NCI-H187 (cell line): ENCODE measurements at places on chromosomes 11 and 22.

- no peak for DNase-seq
Measured at GRCh38 chr11:111582163-111582562, 20.1 kb upstream of the SIK2 start.

DNA sequence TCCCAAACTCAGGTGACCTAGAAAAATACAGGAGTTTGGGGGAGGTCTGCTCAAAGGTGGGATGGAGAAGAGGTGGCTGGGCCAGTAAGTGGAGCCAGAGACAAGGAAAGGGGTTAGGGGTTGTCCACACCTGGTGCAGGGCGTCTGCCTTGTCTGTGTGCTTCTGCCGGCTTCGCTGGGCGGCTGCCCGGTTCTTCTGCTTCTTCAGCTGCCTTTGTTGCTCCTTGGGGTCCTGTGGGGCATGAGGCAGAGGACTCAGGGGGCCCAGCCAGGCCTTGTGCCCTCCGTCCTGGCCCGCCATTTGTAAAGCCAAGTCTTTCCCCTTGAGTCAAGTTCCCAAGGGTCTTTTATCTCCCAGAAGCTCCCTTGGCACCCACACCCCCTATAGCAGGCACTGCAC, 2.5 kb downstream of the BATF2 start:
- DNase-seq: no peak

- DNase-seq: no peak
Measured at GRCh38 chr11:103031834-103032233, 60.1 kb downstream of the DCUN1D5 start.

- DNase-seq: no peak
Measured at GRCh38 chr22:30073743-30074142, 6.5 kb upstream of the HORMAD2 start.

GRCh38 chr11:33256813-33257159, 395 bp upstream of the HIPK3 start:
- DNase-seq: no peak

GRCh38 chr11:1834062-1834610, 654 bp upstream of the SYT8 start:
- no peak for DNase-seq

DNA sequence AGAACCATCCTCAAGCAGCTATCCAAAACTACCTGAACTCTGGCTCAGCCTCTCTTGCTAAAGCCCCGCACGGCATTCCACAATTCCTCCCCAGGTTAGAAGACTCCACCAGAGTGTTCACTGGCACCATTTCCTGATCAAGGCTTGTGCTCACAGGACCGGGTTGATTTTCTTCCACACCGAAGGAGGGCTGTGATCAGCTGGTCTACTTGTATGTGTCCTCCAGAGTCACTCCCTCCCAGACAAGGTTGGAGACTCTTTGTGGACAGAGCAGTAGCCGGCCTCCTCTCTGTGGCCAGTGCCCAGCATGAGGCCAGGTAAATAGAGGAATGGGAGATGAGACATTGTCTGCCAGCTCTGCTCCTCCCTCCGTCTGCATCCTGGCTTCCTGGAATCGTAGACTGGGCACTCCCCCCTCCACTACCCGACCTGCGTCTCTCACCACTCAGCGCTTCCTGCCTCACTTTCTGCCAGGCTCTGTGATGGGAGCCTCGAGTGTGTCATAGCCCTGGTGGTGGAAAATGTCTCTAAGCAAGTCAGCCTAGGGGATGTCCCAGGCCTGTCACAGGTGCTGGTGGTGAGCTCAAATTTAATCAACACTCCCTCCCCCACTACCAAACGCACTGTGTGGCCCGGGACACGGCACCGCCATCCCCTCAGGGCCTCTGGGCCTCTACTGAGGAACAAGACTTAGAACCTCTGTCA, 12.5 kb upstream of the TMPRSS6 start:
- DNase-seq: no peak

DNA sequence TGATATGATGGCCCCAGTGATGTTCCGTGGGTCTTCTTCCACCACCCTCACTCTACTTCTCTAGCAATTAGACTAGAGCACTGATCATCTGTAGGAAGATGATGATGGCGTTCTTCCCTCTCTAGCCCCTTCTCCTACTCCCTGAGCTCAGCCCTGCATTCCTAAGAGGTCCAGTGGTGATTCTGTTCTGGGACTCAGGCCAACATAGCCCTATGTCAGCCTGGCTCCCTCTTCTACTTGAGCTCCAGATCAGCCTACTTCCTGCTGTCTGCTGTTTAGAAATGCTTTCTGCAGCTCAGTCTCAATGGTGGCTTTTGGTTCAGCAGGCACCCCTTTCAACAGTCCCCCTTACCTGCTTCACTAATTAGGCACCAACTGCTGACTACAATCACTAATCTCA, 86.1 kb upstream of the ZBED5 start:
- DNase-seq: no peak

DNA sequence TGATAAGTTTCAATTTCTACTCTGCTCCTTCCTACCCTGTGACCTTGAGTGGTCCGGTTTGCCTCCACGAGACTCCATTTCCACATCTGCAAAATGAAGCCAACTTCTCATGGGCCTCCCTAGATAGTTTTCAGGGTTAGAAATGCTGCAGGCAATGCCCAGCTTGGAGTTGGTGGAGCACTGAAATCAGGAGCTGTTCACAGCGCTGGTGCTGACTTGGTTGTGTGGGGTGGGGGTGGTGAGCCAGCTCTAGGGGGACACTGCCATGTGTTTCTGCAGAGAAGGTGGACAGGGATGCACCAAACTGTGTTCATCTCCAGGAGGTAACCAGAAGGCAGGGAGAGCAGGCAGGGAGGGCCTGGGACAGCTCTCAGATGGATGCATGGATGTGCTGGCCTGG, 37.0 kb downstream of the SGSM1 start:
- DNase-seq: no peak

DNA sequence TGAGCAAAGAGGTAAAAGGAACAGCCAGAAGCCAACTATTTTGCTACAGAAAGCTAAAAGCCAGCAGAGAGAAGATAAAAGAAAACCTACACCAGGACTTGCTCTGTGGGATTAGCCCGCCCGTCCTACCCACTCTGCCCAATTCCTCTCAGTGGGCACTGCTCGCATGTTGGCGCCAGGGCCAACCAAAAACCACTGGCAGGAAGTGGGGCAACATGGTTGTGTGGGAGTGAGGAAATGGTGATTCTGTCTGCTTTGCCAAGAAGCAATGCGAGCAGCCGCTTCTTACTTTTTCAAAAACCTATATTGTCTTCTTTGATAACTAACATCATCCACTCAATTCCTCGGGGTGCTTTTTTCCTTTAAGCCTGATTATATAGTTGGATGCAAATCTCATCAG, 14.2 kb upstream of the APOA1 start:
- no peak for DNase-seq

DNA sequence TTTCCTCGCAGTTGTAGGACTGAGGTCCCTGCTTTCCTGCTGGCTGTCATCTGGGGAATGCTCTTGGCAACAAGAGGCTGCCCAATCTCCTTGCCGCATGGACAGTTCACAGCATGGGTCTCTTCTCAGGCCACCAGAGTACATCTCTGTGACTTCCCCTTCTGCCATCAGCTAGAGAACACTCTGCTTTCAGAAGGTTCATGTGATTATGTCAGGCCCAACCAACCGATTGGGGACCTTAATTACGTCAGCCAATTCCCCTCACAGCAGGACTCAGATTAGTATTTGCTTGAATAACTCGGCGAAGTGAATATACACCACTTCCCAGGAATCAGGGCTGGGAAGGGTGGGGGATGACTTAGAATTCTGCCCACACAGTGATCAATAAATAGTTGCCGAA, 61.9 kb upstream of the CSNK2A3 start:
- DNase-seq: no peak

GRCh38 chr11:109165035-109165434, 257.0 kb upstream of the C11orf87 start:
- DNase-seq: no peak

GRCh38 chr11:111456859-111457730, 55.1 kb downstream of the BTG4 start:
- no peak for DNase-seq

DNA sequence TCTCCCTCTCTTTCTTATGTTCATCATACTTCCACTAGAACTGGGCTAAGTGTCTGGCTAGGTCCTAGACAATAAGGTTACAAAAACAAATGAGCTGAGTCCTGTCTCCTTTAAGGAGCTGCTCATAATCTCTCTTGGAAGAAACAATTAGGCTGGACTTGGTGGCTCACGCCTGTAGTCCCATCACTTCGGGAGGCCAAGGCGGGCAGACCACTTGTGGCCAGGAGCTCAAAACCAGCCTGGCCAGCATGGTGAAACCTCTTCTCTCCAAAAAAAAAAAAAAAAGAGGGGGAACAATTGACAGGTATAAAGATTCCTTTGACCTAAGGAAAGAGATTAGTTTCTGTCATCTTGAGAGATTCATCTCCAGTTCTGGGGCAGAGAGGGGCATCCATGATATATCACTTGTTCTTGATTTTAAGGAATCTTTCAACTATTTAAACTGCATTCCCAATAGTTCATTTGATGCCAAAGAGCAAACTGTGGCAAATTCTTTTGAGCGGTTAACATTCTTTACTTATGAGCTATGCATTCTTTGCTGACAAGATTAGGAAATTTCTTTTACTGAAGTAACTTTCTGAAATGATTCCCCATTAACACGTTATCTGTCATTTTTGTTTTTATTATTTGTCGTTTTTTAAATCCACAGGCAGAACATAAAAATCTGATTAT, 125.5 kb downstream of the C11orf87 start:
- DNase-seq: no peak

DNA sequence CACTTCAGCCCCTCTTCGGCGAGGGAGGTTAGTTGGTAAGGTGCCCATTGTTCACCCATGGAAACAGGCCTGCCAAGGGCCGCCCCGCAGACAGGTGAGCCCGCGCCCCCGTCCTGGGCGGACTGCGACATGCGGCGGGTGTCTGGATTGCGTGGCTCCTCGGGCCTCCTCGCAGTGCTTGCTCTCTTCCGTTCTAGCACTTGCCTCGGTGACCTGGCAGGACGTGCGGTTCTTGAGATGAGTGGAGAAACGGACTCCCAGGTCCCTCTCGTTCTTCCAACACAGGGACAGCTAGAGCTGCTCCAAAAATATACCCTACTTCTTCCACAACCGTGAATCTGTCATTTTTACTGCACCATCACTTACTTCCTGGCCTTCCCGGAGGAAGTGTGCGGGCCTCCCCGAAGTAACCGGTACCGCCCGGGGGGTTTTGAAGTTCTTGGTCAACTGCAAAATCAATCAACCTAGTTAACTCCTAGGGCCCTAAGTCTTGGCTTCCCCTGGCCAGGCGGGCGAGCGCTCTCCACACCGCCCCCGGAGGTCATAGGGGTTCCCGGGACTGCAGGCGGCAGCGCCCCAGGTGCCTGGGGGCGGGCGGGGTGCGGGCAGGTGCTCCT, 745 bp upstream of the ZBTB44 start:
- DNase-seq: no peak

- DNase-seq: no peak
Measured at GRCh38 chr22:25834490-25834889, 92.5 kb downstream of the MYO18B start.

DNA sequence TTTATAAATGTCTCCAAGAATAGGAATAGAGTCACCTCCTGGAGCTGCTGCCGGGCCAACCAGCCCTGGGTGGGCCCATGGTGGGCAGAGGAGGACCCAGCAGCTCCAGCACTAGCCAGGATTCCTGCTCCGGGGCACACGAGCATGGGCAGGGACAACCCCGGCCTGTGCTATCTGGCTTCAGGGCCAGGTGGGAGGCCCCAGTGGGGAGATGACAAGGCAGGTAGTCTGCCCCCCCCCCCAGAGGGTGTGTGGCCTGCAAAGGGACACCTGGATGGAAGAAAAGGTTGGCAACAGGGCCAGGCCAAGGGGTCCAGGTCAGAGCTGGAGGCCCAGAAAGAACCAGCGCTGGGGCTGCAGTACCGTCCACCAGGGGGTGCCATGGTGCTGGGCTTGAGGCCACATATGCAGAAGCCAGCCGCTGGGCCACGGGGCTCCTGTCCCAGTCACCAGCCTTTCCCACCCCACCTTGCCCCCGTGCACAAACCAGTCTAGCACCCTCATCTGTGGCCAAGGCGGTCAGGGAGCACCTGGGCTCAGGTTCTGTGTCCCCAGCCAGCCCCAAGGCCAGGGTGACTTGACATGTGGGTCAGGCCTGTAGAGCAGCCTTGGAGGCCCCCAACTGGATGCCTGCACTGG, 3.4 kb downstream of the TSPAN32 start:
- no peak for DNase-seq

GRCh38 chr11:99534812-99535211, 514.1 kb downstream of the CNTN5 start:
- no peak for DNase-seq

DNA sequence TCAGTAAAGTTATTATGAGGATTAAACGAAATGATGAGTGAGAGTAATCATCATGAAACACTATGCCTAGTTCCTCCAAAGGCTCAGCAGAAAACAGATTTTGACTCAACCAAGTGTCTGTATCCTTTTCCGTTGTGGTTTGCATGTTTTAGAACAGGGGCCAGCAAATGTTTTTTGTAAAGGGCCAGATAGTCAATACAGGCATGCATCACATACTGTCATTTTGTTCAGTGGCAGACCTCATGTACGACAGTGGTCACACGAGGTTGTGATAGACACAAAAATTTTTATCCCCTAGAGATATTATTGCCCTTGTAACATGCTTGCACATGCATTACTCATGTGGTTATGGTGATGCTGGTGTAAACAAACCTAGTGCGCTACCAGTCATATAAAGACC, 81.9 kb upstream of the SLC25A18 start:
- no peak for DNase-seq

DNA sequence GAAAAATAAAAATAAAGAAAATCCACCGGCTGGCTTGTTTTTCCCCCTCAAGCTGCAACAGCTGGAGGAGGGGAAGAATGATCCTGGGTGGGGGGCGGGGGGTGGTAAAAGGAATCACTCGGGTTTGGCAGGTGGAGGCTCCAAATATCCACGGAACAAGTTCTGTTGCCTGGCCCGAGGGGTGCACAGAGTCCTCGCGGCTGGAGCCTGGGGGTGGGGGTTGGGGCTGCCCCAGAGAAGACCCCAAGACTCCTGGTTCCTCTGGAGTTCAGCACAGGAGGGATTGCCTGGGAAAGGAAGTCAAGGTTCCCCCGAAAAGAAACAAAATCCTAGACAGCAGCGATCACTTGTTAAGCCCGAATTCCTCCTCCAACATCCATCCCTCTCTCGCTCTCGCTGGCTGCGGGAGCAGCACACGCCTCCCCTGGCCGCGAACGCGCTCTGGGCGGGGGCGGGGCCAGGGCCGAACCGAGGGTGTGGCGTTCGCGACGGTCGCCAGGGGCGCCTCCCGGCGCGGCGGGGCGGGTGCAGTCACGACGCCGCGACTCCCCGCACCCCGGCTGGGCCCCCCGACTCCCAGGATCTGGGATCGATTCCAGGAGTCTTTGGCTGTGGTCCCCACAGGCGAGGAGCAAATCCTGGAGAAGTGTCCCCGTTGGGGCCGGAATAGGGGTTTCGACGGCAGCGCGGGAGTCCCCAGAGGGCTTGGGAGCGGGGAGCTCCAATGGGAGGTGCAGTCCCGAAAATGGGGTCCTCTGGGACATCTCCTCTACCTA, at the start of gene KCNA4:
TSS of gene KCNA4 (minus strand) at position 443 of the 776 bp plus-strand sequence. CDS start 4,352 bp downstream, outside the sequence.
- no peak for DNase-seq
